NCI-H1694 treated with DMSO at 0.1 percent for 48 hours (cell line): ENCODE measurements at places on chromosomes 5 and 9.

- DNase-seq, result no peak
Observed at GRCh38 chr5:147803926-147804325, 21.4 kb upstream of the JAKMIP2 start.

DNA sequence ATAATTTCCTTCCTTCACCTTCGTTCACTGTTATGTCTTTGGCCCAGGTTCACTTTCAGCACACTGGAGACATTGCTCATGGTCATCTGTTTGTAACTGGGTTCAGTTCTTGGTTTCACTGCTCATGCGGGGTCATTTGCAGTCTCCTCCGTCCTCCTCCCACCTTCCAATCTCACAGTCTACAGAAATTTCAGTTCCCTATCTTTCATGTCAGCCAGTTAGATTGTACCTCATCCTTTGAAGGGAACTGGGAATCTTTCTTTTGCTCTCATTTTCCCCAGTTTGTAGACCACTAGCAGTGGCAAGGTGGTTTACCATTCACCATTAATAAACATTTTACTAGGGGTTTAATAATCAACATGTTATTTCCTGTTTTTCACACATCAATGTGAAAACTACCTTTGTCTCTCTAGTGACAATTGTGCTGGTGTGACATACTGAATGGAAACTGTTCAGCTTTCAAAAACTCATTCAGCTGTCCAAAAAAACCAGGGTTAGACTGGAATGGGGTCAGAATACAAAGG lies 100.9 kb upstream of the IL6ST start:
- no peak for DNase-seq

DNA sequence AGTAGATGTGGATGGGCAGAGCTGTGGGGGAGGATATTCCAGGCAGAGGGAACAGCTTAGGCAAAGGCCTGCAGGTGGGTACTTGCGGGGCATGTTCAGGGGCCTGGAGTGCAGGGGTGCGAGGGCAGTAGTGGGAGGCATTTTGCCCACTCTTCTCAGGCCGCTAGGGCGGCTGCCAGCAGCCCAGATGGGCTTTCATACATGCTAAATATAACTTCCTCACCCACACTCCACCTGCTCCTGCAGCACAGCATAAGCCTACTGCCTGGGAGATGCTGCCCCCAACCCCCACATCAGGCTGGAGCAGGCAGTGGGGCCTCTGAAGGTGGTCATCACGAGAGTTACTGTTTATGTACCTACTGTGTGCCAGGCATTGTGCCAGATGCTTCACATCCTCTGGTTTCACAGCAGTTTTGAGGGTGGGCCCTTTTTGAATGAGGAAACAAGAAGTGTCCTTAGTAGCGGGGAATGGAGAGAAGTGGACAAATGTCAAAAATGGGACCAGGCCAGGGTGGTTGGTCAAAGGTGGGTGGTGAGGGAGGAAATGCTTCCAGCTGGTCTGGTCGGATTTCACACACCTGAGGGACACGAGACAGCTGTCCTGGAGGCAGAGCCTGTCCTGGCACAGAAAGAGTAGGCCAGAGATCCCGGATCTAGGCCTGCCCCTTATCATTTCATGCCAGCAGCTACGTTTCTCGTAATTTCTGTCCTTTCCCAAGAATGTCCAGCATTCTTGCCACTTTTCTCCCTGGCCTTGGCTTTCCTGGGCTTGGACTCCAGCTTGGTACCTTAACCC lies 12.1 kb downstream of the RGS14 start:
- DNase-seq, result peak; percentile 5

- no peak for DNase-seq
Observed at GRCh38 chr5:77398896-77399295, 93.2 kb downstream of the WDR41 start.

DNA sequence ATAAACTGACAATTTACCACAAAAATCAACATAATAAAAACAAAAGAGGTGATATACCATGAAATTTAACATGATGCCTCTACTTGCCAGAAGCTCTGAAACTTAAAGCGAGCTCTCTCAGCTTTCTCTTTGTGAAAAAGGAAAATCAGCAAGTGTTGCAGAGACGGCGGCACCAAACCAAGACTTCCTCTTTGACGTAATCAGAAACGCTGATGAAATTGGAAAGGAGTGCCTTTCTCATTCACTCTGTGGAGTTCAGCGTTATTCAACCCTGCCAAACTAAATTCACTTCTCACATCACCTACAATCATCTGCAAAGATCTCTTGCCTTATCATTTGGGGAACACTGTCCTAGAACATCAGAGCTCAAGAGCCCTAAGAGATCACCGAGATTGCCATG lies 32.2 kb downstream of the ANXA6 start:
- no peak for DNase-seq

GRCh38 chr5:148788636-148789035 lies 37.8 kb upstream of the ADRB2 start:
- no peak for DNase-seq

- no peak for DNase-seq
Observed at GRCh38 chr5:621341-621761, 9.2 kb downstream of the CEP72 start.

GRCh38 chr9:88818495-88819201 lies 172.6 kb upstream of the S1PR3 start:
- DNase-seq, result no peak

- no peak for DNase-seq
Observed at GRCh38 chr5:40627706-40628105, 52.0 kb upstream of the PTGER4 start.

DNA sequence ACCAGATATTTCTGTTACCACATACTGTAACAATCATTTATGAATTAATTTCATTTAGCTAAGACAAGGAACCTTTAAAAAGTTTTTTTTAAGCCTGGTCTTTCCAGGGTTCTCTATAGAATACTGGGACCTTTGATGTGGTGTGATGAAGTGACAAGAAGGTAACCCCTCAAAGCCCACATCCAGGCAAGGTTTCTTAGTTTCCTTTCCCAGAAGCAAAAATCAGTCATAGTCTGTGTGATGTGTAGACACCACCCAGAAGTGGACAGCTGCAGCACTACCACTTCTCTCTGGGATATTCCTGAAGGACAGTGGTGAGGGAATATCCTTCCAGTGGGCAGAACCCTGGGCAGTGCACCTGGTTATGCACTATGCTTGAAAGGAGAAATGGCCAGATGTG lies 115.6 kb downstream of the TTC39B start:
- DNase-seq, result no peak

DNA sequence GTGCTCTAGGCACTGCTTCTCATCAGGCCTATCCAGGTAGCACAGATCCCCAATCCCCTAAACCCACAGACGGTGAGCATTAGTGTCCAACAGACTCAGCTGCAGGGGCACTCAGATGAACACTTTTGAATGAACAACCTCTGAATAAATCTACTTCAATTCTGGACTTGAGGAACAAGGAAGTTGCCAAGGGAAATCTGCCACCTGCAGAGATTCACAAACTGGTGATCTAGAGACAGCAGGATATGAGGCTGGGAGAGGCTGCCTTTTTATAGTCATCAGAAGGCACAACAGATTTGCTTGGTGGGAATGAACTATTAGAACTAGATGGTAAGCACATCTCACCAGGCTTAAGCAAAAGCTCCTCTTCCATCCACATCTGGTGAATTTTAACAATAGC lies 7.0 kb upstream of the HK3 start:
- no peak for DNase-seq

- no peak for DNase-seq
Observed at GRCh38 chr9:86765746-86766430, 181.4 kb downstream of the GAS1 start.

- DNase-seq, result no peak
Observed at GRCh38 chr5:157542282-157543000, 33.1 kb downstream of the ADAM19 start.

DNA sequence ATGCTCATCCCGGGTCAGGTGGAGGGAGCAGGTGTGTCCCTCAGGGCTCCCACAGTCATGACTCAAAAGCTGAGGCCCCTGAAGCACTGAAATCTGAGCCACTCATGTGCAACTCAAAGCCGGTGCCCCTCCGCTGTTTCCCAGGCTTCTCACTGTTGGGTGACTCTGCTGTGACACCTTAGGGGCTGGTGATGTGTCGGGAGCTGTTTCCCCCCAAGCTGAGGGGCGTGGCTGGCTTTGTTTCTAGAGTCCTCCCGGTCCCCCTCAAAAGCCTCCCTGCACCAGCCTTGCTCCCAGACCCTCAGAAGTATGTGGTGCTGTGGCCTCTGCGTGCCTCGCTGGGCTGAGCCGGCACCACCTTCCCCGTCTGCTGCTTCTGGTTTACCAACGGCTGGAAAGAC lies 39.7 kb downstream of the PLPP7 start:
- no peak for DNase-seq

DNA sequence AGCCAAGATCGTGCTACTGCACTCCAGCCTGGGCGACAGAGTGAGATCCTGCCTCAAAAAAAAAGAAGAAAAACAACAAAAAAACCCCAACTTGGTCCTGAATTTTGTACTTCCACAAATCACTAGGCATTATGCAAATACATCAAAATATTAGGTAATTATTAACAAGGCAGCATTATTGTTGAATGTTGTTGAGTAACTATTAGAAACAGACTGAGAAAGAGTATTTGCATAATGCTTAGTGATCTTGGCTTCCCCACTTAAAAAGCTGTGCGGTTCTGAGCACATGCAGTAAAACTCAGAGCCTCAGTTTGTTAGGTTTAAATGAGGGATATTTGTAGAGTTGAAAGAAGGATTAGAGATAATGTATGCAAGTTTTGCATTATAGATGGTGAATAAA lies 64.2 kb downstream of the SCAMP1 start:
- DNase-seq, result no peak
